ENCODE measurements at places on chromosomes 7 and 10. TPM values are rescaled to one million over a fixed set of nuclear protein-coding genes. Genes with fewer than 3 reads are reported as not detected.
A peak's percentile ranks its signal among the peaks of the same experiment; 100 is the strongest.

DNA sequence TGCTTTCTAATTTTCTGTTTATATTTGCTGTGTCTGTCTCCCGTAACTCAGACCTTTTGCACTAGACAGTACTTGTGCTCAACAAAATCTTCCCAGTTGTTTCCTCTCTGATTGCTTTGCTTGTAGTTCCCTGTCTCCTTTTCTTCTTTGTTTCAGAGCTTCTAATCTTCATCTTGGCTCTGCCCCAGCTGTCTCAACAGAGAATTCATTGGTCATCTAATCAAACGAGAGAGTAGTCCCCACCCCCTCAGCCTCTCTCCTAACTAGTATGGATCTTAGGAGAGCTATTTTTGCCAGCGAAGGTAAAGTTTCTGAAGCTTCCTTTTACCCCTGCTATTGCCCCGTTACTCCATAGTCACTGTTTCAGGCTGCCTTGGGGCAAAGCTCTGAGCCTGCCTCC is 32.8 kb downstream of the SLC26A4 start:
- no peak for DNase-seq

ARHGAP12 gene
- 13.1 TPM for polyA plus RNA-seq

DNA sequence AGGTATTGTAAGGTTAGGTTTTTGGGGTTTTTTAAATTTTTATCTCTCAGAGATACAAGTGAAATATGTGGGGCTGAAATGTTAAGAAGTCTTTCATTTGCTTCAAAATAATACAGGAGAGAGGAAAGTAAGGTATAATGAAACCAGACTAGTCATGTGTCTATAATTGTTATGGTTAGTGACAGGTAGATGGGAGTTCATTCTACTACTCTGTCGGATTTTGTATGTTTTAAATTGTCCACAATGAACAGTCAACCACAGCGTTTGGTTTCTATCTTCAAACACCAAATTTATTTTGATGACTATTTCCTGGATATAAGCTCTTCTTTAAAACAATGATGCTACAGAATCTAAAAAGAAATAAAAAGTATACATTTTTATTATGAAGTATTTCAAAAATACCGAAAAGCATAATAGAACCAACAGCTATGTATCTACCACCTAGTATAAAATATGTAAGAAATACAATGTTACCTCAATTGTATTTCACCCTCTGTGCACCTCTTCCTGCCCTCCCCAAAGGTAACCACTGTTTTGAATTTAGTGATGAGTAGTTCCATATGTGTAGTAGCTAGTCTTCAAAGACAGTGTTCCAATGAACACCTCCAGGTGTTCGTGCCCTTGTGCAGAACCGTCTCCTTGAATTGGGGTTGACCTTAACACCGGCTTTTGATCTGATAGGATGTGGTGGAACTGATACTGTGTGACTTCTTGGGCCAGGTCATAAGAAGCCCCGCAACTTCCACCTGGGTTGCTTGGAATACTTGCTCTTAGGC is 74.8 kb upstream of the CDK1 start:
- DNase-seq, result no peak

DNA sequence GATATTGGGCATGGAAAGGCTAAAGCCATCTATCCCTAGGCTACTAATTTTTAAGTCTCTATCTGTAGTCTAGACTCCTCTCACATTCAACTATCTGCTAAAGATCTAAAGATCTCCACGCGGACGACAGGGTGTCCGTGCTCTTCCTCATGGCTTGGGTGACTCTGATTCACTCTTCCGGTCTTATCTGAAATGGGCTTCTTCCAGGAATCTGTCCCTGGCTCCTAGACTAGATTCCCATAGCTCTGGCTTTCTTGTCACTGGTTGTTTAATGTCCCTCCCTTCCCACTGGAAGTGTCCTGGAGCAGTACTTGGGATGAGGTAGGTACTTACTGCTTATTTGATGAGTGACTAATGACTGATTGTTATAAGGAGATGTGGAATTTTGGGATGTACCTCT is 62.0 kb upstream of the PODXL start:
- DNase-seq, result no peak

DNA sequence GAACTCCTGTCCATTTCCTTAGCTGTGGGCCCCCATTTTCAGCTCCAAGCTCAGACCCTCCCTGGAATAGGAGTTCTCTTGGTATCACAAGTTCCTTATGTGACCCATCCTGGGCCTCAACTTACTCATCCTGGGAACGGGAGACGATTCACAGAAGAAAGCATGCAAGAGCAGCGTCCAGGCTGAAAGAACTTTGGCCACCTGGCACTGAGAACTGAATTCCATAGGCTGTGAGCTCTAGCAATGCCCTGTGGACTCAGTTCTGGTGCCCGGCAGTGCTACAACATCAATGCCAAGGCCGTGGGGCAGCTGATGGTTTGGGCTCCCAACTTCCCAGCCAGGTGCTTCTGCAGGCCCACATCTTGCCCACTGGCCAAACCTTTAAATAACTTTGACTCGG is 3.9 kb upstream of the CUEDC2 start:
- no peak for DNase-seq

DNA sequence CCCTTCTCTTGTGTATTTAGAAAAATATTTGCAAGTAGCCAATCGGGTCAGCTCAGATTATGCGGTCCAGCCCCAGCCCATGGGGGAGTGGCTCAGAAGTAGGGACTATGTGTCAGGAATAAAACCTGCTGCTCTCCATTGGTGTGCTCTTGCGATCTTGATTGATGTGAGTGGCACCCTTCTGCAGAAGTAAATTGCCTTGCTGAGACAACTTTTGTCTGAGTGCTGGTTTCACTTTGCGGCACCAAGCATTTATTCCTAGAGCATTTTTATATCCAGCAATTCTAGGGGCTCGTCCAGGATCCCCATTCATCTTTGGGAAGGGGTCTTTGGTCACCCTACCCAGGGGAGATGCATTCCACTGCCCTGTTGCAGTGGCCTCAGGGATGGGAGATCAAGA is 26.1 kb upstream of the FAM221A start:
- DNase-seq, result no peak

GRCh38 chr7:100190048-100190711 is 12.5 kb downstream of the STAG3 start:
- DNase-seq, result peak; percentile 53

POU6F2 gene
- not detected for polyA plus RNA-seq

AKR1C2 gene
- polyA plus RNA-seq, result not detected

OR13A1 gene
- polyA plus RNA-seq, result not detected

CALML3 gene
- polyA plus RNA-seq, result not detected

GRCh38 chr10:132592790-132593383 is 55.3 kb downstream of the INPP5A start:
- DNase-seq, result no peak

DNA sequence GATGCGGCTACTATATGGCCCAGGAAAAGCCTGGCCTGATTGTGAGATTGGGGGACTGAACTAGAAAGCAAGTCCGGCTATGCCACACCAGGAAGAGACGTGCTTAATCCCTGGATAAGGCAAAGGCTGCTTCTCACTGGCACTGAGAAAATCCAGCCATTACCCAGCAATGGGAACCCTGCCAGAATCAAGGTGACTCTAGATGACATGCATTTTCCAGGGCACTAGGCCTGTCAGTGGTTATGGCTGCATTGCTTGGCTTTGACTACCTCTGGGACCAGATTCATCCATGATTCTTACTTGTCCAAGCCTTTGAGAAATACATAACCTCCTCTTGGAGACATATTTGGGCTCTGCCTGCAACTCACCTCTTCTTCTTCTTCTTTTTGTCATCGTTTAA is 317.2 kb downstream of the GRID1 start:
- no peak for DNase-seq

UNCX gene
- not detected for polyA plus RNA-seq

GRCh38 chr10:85916994-85917573 is 449.5 kb downstream of the GRID1 start:
- DNase-seq, result no peak

- DNase-seq, result peak; percentile 67
Measured at GRCh38 chr10:119209035-119209735, 1.8 kb downstream of the GRK5 start.

IGFBP3 gene
- polyA plus RNA-seq, result not detected

GRCh38 chr7:27430105-27430504 is 187.5 kb downstream of the EVX1 start:
- DNase-seq, result no peak

ASZ1 gene
- polyA plus RNA-seq, result not detected

GRCh38 chr10:11655836-11656235 is 44.4 kb upstream of the USP6NL start:
- DNase-seq, result no peak

DNA sequence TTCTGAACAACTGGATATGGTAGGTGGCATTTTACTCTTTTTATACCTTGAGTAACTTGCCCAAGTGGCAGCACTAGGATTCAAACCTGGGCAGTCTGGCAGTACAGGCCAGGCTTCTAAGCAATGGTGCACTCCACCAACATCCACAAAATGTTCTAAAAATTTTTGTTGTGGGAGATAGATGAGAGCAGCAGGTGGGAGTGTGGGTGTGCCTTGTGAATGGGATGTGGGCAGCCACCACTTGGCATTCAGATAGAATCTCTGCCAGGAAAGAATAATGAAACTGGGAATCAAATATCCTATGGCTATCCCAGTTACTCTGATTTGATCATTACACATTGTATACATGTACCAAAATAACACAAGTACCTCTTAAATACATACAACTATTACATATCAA is 810.7 kb downstream of the MAGI2 start:
- no peak for DNase-seq

DNA sequence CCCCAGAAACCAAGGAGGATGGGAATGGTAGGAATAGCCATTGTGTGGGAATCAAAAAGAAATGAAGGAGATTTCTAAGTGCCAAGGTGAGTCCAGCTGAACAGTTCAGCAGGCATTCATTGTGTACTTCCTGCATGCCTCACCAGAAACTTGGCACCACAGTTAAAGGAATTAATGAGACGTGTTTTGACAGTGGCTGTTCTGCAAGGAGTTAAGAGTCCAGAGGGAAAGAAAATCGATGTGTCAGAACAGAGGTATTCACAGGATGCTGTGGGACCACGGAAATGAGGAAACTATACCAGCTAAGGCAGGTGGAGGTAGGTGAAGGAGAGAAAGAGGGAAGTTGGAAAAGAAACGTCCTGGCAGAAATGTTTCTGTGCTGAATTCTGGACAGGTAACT is 78.1 kb downstream of the PRKCQ start:
- no peak for DNase-seq

DNA sequence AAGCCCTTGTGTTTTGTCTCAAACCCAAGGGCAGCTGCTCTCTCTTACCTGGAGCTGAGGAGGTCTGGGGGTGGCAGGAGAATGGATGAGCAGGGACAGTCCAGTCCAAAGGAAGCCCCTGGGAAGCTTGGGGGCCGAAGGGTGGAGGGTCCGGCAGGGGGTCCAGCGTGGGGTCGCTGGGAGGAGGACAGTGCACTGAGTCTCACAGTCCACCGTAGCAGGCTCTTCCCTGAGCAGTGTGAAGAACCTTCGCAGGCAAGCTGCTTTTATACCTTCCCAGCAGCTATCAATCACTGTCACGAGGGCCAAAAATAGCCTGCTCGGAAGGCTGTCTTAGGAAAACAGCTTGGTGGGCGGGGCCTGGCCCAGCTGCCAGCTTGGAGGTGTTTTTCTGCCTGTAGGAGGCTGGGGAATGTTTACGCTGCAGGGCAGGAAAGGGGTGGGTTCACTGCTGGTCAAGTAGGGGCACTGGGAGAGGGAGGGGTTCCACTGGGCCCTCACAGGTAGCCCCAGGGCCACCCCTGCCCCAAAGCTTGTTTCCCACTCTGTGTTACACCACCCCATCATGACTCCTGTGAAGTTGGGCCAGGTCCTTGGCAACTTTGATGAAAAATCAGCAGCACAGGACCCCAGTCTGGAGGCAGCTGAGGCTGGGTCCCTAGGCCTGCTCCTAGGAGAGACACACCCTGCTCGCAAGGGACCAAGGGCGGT is at the start of gene DEPP1:
TSS of gene DEPP1 (minus strand) at position 240 of the 711 bp plus-strand sequence. CDS start 779 bp downstream, outside the sequence.
- DNase-seq, result no peak

DNA sequence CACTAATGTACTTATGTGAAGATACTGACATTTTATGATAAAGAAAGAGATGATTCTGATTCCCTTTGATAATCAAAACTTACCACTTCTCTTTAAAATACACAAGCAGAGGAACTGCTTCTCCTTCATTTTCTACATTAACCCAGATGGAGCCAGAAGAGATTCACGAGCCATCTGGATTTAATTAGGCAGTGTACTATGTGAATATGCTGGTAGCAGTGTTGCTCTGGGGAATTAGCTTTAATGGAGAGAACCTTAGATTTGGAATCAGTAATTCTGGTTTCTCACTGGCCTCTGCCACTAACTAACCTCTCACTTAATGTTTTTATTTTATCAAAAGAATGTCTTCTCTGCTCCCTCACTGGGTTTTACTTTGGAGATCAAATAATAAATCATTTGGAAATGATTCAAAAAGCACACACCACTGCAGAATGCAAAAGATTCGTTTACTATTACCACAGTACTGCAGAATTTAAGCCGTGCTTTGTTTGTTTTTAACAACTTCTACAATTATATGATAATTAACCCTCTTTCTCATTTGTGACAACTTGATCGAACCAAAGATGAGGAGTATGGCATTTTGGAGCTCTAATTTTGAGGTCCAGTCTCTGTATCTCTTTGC is 77.5 kb upstream of the PHYHIPL start:
- DNase-seq, result no peak

CD36 gene
- 4.3 TPM for polyA plus RNA-seq

TEX36 gene
- not detected for polyA plus RNA-seq

- no peak for DNase-seq
Measured at GRCh38 chr7:31251441-31251840, 89.1 kb downstream of the NEUROD6 start.

- DNase-seq, result no peak
Measured at GRCh38 chr7:106775975-106776607, 89.0 kb upstream of the PIK3CG start.

PIP gene
- polyA plus RNA-seq, result not detected

SFTPA1 gene
- polyA plus RNA-seq, result not detected

- no peak for DNase-seq
Measured at GRCh38 chr10:124928545-124928944, 13.4 kb upstream of the ZRANB1 start.

DNA sequence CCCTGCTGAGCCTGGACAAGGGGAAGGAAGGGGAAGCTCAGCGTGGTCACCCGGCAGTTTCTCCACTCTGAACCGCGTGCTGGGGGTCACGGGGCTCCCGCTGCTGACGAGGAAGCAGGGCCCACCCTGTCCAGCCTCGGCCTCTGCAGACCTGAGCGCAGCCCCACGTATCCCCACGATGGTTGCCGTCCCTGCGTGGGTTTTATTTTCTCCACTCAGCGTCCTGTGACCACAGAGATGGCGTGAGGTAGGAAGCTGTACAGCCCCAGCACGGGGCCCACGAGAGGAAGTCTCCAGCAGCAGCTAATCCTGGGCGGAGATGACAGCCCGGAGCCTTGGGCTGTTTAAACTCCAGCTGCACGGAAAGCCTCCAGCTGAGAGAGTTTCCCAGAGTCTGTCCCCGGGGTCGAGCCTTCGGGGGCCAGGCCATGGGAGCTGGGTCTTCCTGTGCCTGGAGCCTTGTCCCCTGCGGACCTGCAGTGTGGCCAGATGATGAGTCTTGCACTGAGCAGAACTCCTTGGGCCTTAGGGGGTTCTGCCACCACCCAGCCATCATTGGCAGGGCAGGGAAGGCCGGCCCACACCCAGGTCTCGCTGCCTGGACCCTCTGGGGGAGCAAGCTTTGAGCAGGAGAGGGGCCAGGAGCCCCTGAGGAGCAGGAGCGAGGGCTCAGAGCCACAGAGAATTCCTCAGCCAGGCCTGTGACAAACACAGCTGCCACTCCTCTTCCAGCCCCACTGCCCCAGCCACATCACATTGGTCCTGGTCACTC is 72.8 kb upstream of the FAM20C start:
- no peak for DNase-seq
